SK-N-SH (cell line): ENCODE measurements at places on chromosomes 6 and 20.

GRCh38 chr6:18323935-18324705, 59.8 kb upstream of the DEK start:
- peak; percentile 64 for DNase-seq

GRCh38 chr6:85388531-85388930, 61.4 kb upstream of the NT5E start:
- DNase-seq = no peak

DNA sequence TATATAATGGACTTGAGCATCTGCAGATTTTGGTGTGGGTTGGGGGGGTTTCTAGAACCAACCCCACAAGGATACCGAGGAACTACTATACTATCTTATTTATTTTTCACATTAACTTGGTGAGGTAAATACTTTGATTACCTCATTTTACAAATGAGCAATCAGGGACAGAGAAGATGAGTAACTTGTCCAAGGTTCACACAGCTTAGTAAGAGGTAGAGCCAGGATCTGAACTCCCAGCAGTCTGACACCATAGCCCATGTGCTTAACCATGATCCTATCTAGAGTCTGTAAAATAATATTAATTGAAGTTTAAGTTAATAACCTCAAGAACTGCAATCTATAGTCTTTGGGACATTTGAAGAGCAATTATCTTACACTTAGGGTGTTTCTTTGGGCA, 28.6 kb downstream of the DHX35 start:
- no peak for DNase-seq

GRCh38 chr20:460707-461106, 1.6 kb downstream of the TBC1D20 start:
- DNase-seq = peak; percentile 40

DNA sequence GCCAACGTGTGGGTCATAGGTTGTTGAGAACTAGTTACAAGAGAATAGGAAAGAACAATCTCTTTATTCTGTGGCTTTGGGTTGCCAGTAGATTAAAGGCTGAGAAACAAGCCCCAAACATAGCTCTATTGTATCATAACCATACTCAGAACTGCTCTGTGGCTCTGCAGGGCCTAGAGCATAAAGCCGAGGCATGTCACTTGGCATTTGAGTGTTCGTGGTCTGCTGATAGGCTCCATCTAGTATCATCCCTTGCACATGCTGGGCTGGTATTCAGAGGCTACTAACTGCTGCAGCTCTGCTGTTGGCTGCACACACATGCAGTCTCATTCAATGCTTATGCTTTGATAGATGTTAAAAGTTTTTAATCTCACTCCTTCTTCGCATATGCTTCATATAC, 157.9 kb downstream of the OGFRL1 start:
- no peak for DNase-seq

DNA sequence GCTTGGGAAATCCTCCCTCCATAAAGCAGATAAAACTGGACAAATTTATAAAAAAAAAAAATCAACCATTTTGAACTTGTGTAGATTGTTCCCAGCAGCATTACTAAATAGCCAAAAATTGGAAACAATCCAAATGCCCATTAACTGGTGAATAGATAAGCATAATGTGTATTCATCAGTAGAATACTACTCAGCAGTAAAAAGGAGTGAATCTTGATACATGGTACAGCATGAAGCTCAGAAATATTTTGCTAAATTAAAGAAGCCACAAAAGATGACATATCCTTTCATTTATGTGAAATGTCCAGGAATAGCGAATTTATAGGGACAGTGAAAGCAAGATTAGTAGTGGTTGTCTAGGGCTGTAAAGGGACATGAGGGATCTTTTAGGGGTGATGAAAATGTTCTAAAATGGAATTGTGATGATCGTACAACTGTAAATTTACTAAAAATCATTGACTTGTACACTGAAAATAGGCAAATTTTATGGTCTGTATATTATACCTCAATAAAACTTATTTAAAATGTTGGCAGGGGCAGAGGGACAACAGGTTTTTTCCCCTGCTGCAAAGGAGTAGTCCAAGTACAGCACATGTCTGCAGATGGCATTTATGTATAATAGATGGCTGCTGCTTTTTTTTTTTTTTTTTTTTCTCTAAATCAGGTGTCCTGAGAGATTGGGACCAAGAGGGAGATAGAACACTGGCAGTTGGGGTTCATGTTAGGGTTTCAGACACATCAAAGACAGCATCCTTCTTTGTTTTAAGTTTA, 59.5 kb downstream of the CBFA2T2 start:
- no peak for DNase-seq

- no peak for DNase-seq
These were observed 18.4 kb upstream of the TFAP2A start for GRCh38 chr6:10433322-10433721.

GRCh38 chr6:144617708-144618107, 332.6 kb downstream of the UTRN start:
- DNase-seq = no peak

- no peak for DNase-seq
These were observed 616.1 kb downstream of the CD109 start for GRCh38 chr6:74312081-74312480.

DNA sequence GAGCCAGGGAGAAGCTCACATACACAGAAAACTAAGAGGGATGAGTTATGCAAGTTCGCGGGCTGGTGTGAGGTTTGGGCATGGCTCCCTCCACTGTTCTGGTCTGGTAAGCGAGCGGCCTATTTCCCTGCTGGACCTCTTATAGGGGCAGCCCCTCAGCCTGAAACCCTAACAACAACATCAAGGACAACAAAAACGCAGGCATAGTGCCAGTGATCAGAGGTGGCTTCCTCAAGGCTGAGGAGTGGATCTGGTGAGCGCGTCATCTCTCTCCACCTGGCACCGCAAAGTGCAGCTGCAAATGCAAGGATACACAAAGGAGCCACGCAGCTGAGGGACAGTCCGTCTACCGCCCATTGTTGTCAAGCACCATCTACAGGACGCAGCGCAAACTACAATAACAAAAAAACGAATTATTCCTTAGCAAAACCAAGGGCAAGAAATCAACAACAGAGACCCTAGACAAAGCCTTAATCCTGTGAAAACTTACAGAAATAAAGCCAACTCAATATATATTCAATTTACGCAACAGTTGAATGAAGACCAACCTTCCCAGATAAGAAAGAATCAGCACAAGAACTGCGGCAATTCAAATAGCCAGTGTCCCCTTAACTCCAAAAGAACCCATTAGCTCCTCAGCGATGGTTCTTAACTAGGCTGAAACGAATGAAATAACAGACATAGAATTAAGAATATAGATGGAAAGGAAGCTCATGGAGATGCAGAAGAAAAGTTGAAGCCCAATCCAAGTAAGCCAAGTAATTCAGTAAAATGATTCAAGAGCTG, 9.2 kb upstream of the DEFB110 start:
- peak; percentile 34 for DNase-seq

GRCh38 chr6:42762426-42762859, 16.5 kb upstream of the TBCC start:
- no peak for DNase-seq

DNA sequence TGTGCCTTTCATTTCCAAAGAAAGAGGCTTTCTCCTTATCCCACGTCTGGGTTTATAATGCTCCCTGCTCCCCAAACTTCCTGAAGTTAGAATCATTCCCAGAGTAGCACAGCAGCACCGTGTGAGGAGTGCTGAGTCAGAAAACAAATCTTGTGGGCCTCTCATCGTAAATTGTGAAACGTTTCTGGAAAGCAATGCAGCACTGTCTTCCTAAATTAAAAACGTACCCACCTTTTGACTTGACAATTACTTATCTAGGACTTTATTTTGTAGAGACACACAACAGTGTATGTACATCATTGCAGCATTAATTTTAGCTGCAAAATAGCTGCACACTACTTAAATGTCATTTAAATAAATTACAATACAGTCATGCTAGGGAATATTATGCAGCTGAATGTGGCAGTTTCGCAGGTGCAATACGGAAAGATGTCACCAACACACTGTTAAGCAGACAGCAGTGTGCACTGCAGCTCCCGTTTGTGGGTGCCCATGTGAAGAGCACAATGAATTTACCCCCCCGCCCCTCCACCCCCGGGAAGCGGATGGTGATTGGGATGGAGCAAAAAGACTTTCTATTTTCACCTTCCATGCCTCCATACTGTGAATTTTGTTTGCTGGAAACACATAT, 30.8 kb downstream of the RRBP1 start:
- DNase-seq = no peak

DNA sequence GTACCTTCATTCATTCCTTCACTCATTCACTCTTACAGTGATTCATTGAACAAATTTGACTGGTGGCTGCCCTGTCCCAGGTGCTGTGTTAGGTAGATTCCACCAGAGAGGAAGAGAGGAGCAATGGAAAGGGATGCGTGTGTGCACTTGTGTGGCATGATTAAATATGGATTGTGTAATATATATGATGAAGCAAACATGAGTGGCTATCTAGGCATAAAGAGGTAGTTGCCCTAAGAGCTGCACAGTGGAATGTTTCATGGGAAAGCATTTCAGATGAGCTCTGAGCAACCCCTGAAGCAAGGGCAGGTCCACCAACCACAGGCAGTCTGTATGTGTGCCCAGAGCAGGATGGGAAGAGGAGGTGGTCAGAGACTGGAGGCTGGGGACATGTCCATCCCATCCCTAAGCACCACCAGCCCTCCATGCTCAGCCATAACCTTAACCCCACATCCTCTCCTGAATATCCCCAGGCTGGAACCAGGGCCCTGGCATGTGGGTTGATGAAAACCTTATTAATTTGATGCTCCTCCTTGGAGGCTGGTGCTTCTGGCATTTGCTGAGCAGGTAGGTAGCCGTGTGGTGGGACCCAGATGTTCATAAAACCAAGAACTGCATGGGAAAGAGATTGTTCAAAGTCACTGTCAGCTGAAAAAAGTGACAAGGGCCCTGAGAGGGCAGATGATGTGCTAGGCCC, 226.2 kb downstream of the SYNDIG1 start:
- DNase-seq = peak; percentile 3

GRCh38 chr20:6746901-6747609, 20.4 kb upstream of the BMP2 start:
- DNase-seq = no peak

DNA sequence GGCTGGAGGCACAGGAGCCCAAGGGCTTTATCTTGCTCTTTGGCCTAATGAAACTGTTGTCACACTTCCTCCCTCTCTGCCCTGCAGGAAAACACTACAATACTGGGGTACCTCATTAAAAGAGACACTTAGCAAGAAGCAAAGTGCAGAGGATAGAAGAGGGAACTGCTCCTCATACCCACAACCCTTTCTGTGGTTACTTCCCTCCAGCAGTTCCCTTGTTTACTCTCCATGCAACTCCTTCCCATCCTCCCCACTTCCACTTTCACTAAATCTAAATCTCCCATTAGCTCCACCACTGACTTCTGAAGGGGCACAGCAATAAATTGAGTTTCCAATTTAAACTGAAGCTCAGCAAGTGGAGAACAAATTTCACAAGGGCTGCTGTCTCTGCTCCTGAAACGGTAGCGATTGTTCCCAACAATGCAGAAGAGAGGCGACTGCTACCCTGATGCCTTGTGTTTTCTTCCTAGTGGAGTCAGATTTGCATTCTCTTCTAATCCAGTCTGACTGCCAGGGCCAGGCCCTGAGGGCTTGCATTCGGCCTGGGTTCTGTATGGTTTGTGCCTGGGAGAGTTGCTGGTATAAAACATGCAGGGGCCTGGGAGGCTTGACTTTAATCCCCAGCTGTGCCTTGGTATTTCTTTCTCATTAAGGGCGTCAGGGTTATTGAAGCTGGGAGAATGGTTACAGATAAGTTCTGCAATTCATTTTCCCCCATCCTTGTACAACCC, 454.7 kb downstream of the TFAP2B start:
- DNase-seq = no peak

DNA sequence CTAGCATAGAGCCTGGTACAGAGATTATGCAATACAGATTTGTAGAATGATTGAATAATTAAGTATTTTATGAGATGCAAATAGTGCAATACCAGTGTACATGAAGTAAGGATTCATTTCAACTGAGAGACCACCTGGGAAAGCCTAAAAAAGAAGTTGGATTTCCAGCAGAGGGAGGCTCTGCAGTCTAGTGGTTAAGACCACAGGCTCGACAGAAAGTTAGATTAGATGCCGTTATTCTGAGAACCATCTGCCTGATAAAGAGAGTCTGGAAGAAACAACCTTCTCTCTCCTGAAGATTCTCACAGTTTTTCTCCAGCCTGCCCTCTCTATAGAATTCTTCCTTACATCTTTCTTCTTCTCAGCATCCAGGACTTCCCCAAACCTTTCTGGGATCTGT, 13.6 kb upstream of the TNFRSF21 start:
- no peak for DNase-seq

- DNase-seq = no peak
These were observed 187.8 kb downstream of the SASH1 start for GRCh38 chr6:148530394-148530953.

GRCh38 chr6:15437090-15437635, 191.3 kb downstream of the JARID2 start:
- DNase-seq = no peak
